ENCODE measurements at places on chromosomes 12 and 14.

DNA sequence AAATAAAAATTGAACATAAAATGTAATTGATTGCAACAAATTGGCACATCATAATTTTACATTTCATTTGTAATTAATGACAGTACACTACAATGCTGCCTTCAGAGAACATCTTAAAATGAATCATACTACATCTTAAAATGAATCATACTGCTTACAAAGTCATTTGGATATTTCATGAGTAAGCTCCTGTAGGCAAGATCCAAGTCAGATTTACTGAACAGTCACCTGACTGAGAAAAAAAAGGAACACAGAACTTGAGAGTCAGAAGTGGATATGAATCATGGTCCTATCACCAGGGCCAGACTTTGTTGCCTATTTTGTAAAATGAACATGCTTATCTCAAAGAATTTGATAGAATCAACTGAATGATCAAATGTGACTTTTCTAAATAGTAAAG, 32.7 kb upstream of the FBLN5 start:
- DNase-seq: no peak

DNA sequence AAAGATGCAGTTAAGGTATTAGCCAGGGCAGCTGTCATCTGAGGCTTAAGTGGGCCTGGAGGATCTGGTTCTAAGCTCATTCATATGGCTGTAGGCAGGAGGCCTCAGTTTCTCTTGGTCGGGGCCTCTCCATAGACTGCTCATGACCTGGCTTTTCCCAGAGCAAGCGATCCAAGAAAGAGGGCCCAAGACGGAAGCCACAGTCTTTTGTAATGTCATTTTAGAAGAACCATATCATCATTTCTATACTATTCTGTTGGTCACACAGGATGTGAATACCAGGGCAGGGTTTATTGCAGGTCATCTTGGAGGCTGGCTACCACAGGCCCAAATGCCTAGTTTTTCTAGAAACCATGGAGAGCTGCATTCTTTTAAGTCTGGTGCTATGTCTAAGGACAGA, 47.7 kb downstream of the GNG2 start:
- DNase-seq: no peak

- DNase-seq: no peak
Measured at GRCh38 chr14:20774258-20774824, 6.1 kb downstream of the EDDM3B start.

DNA sequence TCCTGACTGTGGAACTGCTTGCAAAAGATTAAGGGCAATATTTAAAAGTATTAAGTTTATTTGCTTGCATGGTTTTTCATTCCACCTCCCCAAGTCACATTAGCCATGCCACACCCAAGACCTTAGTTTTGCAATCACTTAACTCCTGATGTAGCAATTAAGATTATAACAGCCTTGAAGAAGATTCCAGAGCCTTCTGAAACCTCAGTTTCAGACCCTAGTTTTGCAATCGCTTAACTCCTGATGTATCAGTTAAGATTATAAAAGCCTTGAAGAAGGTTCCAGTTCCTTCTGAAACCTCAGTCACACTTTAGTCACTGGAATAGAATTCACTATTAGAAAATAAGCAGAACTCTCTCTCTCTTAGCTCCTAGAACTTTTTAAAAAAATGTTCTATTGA, 42.7 kb upstream of the DCN start:
- DNase-seq: no peak

- no peak for DNase-seq
Measured at GRCh38 chr14:23406244-23406643, 1.8 kb downstream of the MYH6 start.

Data from activated CD4-positive, alpha-beta T cell treated with anti-CD3 and anti-CD28 coated beads, Interleukin-2, amount 50 U/mL, for 1 hour (primary cell).